ENCODE measurements at places on chromosomes 7 and 10. TPM values are rescaled to one million over a fixed set of nuclear protein-coding genes. Genes with fewer than 3 reads are reported as not detected.

Gene TDRD1
- not detected for total RNA-seq

Gene ERVW-1
- total RNA-seq, result not detected

Gene RET
- 0.43 TPM for total RNA-seq

Gene UBTD1
- 25.6 TPM for total RNA-seq

Gene BAZ1B
- total RNA-seq, result 80.7 TPM

DNA sequence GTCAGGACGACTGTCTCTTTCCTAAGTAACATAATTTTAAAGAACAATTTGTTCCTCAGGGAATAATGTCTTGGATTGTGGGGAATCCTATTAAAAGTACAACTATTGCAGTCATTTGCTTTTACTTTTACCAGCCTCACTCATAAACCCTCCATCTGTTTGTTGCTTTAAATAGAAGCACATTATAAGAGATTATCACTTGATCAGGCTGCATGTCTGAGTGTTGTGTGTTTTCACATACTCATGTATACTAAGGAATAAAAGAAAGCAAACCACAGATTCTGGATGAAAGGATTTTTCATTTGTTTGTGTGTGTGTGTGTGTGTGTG is 1077.8 kb downstream of the KCNMA1 start:
- peaks cover 2% of the 10 kb centered on the region for H3K36me3 ChIP-seq
- peaks cover 45% of the 10 kb centered on the region for H3K4me1 ChIP-seq
- peak overlapping the region; percentile 91 for H3K27ac ChIP-seq
- H3K4me3 ChIP-seq, result no peak overlapping the region
- H3K27me3 ChIP-seq, result no peaks in the 10 kb centered on the region

DNA sequence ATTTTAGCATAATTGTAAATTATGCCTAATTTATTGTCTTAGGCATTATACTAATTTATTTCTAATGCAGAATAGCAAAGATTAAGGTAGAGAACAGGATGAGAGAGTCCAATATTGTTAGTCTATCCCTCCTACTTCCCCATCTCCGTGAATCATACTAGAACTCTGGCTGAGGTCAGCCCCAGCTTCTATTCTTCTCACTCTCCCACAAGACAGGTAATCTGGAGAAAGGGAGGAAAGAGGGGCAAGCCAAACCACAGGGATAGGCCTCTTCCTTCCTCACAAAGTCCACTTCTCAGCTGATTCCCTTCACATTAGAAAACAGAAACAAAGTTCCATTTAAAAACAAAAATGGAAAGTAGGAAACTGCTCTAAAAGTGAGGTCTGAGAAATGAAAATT is 117.5 kb upstream of the LAMB4 start:
- peaks cover 5% of the 10 kb centered on the region for H3K36me3 ChIP-seq
- H3K4me1 ChIP-seq, result peaks cover 22% of the 10 kb centered on the region
- DNase-seq, result no peak
- no peaks in the 10 kb centered on the region for H3K27me3 ChIP-seq

GRCh38 chr7:101211501-101211900 is 5.9 kb downstream of the PLOD3 start:
- H3K4me1 ChIP-seq, result peaks cover 17% of the 10 kb centered on the region
- H3K27me3 ChIP-seq, result no peaks in the 10 kb centered on the region
- H3K27ac ChIP-seq, result no peak overlapping the region

DNA sequence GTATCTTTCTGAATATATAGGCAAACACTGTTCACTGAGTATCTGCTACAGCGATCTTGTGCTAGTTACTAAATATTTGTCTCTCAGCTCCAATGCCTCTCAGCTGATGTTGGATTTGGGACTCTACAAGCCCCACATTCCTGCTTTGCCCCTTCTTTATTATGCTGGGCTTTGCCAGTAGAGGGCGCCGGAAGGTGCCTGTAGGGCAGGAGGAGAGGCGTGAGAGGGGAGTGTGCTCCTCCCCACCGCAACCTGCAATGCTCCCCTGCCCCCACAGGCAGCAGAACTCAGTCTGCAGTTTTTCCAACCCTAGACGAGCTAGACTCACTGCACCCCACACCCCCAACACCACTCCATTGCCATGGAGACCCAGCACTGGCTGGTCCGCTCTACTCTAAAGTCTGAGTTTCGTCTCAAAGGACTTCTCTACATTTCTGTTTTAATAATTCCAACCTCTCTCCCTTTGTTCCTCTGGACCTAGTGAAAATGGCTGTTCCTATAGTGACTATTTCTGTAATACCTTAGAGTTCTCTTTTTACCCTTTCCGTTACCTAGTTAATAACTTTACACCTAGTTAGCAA is 337.6 kb downstream of the CCSER2 start:
- H3K27ac ChIP-seq, result no peak overlapping the region
- no peaks in the 10 kb centered on the region for H3K27me3 ChIP-seq
- H3K36me3 ChIP-seq, result no peaks in the 10 kb centered on the region
- H3K4me1 ChIP-seq, result no peaks in the 10 kb centered on the region
- H3K4me3 ChIP-seq, result no peak overlapping the region

DNA sequence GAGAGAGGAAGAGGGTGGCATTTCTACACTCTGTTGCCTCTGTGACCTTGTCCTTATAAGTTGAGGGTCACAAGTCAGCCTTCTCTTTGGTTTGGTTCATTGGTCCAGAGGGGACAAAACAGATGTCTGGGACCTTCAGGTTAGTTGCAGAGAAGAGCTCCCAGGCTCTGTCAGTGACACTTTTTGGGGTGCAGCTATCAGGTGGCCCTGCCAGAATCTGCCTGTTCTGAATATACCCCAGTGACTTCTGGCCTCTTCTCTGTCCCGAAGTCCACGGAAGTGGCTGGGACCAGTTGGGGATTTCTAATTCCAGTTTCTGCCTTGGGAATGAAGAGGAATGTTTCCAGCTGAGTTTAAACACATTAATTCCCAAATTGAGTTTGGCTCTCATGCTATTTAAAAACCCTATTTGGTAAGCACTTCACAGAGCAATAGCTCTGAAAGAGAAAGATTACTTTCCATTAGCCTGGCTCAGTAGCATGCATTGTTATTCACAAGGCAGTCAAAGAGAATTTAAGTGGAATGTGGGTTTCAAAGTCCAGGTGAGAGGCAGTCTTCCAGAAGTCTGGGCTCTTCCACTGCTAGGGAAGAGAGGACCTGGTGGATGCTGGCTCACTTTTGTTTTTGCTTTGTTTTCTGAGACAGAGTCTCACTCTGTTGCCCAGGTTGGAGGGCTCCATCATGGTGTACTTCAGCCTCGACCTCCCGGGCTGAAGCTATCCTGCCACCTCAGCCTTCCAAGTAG is 237.8 kb upstream of the GALNT17 start:
- no peaks in the 10 kb centered on the region for H3K36me3 ChIP-seq
- no peaks in the 10 kb centered on the region for H3K4me1 ChIP-seq
- DNase-seq, result no peak
- H3K4me3 ChIP-seq, result no peak overlapping the region

DNA sequence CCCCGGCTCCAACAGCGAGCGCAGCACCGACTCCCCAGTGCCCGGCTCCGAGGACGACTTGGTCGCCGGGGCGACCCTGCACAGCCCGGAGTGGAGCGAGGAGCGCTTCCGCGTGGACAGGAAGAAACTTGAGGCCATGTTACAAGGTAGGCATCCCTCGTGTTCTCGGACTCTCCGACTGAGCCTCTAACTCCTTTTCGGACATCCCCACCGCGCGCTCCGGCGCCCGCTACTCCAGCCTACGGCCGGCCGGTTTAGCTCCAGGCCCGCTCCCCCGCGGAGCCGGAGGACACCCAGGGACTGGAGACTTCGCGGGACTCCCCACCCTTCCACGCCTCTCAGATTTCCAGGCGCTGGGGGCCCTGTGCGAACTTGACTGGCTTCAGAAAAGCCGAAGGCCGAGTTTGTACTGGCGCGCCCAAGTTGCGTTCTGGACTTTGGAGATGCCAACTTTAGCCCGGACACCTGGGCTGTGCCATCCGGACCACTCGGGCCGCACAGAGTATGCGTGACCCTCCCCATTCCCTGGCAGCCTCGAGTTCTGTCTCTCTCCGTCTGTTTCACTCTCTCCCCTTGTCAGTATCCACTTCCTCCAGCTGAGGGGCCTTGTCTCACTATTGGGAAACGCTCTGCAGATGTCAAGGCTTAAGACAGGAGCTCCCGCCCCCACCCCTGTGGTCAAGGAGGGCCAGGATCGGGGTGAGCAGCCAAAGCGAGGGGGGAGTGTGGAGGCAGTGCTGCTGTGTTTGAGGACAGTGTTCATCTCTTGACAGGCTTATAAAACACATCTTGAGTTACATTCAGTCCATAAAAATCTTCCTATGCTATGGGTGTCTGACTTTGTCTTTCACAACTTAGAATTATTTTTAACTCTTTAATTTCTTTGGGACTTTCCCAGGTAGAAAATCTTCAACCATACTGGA is 777 bp downstream of the BICC1 start:
- DNase-seq, result peak; percentile 84
- H3K27ac ChIP-seq, result peak overlapping the region; percentile 90
- no peaks in the 10 kb centered on the region for H3K27me3 ChIP-seq
- H3K4me1 ChIP-seq, result peaks cover 52% of the 10 kb centered on the region
- H3K4me3 ChIP-seq, result peak overlapping the region; percentile 94

GRCh38 chr7:114426824-114427223 is 12.2 kb downstream of the FOXP2 start:
- H3K36me3 ChIP-seq, result no peaks in the 10 kb centered on the region
- no peak overlapping the region for H3K27ac ChIP-seq
- no peak overlapping the region for H3K4me3 ChIP-seq

DNA sequence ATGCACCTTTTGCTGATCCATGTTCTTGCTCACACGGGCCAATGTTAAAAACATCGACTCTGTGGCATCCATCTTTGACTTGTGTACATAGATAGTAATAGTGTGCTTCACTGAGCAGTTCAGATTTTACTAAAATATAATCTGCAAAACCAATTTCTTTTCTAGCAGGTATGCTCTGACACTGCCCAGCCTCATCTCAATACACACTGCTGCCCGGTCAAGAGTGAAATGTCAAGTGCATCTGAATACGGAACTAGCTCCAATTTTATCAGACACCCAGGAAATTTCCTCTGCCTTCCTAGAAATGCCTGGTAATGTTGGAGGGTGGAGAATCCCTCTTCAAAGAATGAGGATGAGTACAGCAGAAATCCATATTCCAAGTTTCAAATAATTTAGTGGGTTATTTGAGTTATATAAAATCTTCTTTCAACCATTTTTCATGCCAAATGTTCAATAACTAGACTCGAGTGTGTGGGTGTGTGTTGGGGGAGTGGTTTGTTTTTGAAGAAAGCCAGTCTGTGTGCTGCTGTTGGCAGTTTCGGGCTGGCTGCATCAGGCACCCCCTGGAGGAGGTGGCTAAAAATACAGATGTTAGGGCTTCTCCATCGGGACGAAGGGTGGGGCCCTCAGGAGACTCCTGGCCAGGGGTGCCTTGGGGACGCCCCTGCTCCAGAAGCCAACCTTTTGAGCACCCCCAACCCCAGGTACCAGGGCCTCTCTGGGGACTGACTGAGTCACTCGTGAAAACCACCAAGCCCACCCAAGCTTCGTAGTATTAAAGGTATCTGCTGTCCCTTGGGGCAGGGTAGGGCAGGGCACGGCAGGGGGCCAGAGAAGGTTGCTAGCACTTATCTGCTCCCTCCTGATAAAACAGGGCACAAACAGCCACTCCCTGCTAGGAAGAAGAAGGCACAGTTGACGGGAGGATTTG is 15.4 kb downstream of the CTBP2 start:
- H3K27ac ChIP-seq, result peak overlapping the region; percentile 6
- H3K27me3 ChIP-seq, result no peaks in the 10 kb centered on the region
- peaks cover under 1% of the 10 kb centered on the region for H3K36me3 ChIP-seq
- no peak overlapping the region for H3K4me3 ChIP-seq

- H3K36me3 ChIP-seq, result peaks cover 2% of the 10 kb centered on the region
- peak; percentile 67 for DNase-seq
- no peak overlapping the region for H3K4me3 ChIP-seq
Observed at GRCh38 chr10:131638880-131639278, 261.9 kb upstream of the PPP2R2D start.

DNA sequence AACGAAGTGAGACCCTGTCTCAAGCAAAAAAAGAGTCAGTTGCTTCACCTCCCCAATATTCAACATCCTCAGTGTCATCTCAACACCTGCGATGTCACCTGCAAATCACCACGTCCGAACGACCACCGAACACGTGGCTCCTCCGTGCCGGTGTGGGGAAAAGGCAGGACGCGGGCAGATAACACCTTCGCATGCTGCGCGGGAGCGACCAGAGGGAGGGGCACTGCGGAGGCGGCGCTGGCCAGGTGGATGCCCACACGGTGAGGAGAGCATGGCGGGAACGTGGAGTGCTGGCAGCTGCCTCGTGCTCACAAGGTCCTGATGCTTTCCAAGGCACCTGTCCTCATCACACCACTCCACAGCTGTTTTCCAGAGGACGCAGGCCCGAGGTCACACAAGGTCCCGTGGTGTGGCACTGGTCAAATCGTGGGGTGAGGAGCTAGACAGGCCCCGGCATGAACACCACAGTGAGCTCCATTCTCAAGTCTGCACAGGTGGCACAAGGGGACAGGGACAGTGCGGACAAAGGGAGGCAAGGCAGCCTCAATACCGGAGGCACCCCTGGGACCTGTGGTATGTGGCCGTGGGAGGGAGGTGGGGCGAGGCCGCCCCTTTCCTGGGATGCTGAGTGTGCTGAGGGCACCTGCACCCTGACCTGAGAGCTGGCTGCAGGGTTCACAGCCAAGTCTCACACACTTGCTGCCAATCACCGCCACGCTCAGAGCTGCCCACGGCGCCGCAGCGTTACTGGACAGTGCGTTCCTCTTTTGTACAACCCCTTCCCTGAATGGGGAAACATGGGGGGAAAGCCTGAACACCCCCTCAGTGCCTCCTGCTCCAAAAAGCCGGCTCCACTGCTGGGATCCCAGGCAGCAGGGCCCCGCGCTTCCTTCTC is 13.0 kb downstream of the TUBGCP2 start:
- no peak for DNase-seq
- peaks cover 13% of the 10 kb centered on the region for H3K4me1 ChIP-seq
- H3K4me3 ChIP-seq, result no peak overlapping the region
- peaks cover 44% of the 10 kb centered on the region for H3K36me3 ChIP-seq

GRCh38 chr7:132243051-132243450 is 333.2 kb downstream of the PLXNA4 start:
- H3K4me1 ChIP-seq, result peaks cover 12% of the 10 kb centered on the region
- no peak for DNase-seq
- H3K4me3 ChIP-seq, result no peak overlapping the region
- no peak overlapping the region for H3K27ac ChIP-seq

DNA sequence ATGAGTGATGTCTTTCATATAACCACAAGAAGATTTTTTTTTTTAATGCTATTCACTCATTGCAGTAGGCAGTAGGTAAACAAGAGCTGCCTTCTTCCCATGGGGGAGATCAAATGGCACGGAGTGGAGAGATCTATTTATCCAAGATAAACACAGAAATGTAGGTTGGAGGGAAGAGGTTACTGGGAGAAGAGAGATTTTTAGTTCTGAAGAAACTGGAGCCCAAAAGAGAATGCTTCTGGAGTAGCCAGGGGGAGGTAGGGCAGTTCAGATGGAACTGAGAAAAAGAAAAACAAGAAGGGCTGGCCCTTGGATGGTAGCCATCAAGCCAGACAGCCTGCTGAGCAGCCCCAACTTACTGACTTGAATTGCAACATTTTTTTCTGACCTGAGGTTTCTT is 270.1 kb upstream of the TPK1 start:
- no peak for DNase-seq
- H3K27me3 ChIP-seq, result no peaks in the 10 kb centered on the region
- no peak overlapping the region for H3K4me3 ChIP-seq
- peaks cover 14% of the 10 kb centered on the region for H3K4me1 ChIP-seq
- H3K36me3 ChIP-seq, result no peaks in the 10 kb centered on the region

- H3K4me1 ChIP-seq, result peaks cover 36% of the 10 kb centered on the region
- H3K27me3 ChIP-seq, result no peaks in the 10 kb centered on the region
- DNase-seq, result no peak
- no peak overlapping the region for H3K4me3 ChIP-seq
- peaks cover 29% of the 10 kb centered on the region for H3K36me3 ChIP-seq
Observed at GRCh38 chr7:91034459-91035368, 229.5 kb upstream of the FZD1 start.

- H3K36me3 ChIP-seq, result peaks cover 15% of the 10 kb centered on the region
- no peaks in the 10 kb centered on the region for H3K4me1 ChIP-seq
- H3K27me3 ChIP-seq, result no peaks in the 10 kb centered on the region
- no peak for DNase-seq
Observed at GRCh38 chr10:32556783-32557395, 110.9 kb downstream of the CCDC7 start.
